SW 1271 (cell line): ENCODE measurements at places on chromosomes 4 and X.

- DNase-seq = no peak
Measured at GRCh38 chr4:119984996-119985395, 81.7 kb downstream of the MAD2L1 start.

DNA sequence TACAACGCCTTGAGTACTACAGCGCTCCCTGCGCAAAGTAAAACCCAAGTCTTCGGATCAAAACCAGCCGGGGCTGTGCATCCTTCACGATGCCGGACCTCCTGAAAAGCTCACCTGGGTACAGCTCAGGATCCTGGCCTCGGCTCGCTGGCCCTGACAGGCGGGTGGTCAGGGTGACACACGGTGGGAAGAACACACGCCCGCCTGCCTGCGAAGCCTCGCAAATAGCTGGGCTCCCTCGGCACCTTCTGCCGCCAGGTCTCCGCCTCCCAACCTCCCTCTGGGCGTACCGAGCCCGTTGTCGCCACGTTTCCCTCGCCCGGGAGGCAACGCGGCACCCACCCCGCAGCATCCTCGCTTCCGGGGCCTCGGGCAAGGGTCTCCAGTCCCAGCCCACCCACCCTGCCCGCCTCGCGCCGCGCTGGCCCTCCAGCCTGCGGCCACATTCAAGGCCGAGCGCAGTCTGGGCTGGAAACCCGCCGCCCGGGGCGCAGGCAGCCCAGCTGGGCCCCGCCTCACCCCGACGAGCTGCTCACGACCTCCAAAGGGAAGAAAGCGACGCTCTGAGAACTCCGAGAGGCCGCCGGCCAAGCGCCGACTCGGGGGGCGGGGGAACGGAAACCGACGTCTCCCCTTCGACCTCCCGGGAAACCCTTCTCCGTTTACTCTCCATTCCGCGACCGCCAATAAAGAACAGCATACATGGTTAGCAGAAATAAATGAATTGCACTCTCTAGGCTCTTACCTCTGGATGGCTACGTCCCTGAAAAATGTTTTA lies 511 bp downstream of the PPM1K start:
- no peak for DNase-seq

GRCh38 chrX:43644124-43644701 lies 11.9 kb upstream of the MAOA start:
- DNase-seq = no peak

DNA sequence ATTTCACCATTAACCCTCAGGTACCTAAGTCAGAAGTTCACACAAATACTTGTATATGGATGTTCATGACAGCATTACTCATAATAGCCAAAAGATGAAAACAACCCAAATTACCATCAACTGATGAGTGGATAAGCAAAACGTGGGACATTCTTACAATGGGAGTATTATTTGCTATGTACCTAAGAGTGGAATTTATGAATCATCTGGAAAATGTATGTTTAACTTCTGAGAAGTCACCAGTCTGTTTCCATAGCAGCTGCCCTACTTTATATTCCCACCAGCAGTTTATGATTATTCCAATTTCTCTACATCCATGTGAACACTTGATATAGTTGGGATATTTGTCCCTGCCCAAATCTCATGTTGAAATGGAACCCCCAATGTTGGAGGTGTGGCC lies 1478.9 kb downstream of the PCDH19 start:
- DNase-seq = no peak

DNA sequence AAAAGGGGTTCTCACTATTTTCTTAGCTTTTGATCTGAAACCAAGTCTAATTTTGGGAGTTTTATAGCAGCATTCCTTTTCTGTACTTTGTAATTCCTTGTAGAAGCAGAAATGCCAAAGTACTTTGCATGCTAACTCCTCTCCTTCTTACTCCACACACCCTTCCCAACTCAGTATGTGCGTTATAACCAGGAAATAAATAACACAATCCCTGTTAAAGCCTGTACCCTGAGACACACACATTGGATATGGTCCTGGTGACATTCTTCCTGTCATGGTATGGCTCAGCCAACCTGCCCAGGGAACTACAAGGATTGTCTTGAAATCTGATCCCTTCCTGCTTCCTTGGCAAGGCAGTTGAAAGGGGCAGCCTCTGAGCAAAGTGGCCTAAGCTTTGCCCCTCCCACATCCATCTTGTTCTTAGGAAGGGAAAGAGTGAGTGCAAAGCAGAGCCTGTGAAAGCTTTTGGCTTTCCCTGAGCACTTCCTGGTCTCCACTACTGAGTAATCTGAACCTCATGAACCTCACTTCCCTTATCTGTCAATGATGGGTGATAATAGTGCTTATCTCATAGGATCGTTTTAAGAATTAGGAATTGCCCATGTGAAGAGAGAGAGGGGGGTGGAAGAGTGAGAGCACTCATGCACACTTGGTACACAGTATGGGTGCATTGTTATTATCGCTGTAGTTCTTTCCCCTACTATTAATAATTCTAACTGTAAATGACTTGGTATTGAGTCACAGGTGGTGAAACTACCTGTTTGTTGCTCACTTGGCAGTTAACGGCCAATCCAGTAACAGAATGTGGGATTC lies 109.3 kb downstream of the AFF2 start:
- DNase-seq = no peak

DNA sequence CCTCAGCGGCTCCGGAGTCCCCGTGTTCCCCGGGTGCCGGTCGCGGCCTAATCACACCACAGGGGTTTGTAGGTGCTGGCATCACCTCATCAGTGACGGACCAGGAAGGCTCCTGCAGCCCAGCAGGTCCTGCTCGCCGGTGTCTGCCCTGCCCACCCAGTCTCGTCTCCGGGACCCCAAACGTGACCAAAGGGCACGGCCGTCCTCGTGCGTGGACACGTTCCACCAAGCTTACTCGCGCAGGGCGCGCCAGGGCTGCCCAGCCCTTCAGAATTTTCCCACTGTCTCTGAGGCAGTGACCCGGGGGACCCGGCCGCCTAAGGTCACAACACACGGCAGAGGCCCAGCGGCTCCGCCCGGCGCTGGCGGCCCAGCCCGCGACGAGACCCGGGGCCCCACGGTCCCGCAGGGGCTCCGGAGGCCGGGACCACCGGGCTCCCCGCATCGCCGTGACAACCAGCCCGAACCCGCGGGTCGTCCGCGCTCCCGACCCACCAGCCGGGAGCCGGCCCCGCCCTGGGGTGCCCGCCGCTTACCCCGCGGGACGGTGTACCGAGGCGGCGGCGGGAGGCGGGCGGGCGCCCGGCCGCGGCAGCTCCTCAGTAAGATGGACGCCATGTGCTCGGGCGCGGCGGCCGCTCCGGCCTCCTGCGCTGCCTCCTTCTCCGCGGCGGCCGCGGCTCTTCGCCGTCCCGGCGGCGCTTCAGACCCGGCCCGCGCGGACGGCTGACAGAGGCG lies 454 bp downstream of the LETM1 start:
- no peak for DNase-seq

- no peak for DNase-seq
Measured at GRCh38 chr4:154184238-154184637, 307.4 kb downstream of the DCHS2 start.

DNA sequence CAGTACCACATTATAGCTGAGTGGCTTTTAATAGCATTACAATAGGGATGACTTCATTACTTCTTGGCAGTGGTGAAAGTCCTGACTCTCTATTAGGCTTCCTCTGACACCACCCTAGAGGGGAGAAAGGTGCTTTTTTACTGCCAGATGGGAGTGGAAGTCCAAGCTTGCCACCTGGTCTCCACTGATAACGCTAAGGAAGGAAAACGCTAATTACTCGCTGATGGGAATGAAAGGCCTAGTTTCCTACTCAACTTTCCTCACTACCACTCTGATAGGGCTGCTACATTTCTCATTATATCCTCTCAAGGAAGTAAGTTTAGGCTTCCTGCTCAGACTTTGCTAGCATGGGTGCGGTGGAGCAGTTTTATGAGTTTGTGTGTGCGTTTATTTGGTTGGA lies 62.3 kb upstream of the PAGE3 start:
- DNase-seq = no peak

- no peak for DNase-seq
Measured at GRCh38 chrX:22109442-22109841, 77.3 kb downstream of the PHEX start.

DNA sequence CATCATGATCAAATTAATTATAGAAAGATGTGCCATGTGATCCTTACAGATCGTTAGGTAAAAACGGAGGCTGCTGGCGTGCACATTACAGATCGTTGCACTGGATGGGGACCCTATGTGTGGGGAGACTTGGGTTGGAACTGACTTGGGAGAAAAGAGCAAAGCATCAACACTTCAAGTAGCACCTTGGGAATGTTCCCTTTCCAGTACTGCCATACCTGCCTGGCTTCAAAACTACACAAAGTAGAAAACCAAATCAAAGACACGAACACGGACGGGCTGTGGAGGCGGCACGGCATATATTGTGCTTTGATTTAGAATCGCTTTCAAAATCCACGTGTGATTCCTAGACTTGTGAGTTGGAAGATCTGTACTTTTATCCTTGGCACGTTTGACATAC lies 898 bp downstream of the CMC4 start:
- DNase-seq = peak; percentile 7

- DNase-seq = no peak
Measured at GRCh38 chrX:139832718-139833309, 100.0 kb downstream of the ATP11C start.

DNA sequence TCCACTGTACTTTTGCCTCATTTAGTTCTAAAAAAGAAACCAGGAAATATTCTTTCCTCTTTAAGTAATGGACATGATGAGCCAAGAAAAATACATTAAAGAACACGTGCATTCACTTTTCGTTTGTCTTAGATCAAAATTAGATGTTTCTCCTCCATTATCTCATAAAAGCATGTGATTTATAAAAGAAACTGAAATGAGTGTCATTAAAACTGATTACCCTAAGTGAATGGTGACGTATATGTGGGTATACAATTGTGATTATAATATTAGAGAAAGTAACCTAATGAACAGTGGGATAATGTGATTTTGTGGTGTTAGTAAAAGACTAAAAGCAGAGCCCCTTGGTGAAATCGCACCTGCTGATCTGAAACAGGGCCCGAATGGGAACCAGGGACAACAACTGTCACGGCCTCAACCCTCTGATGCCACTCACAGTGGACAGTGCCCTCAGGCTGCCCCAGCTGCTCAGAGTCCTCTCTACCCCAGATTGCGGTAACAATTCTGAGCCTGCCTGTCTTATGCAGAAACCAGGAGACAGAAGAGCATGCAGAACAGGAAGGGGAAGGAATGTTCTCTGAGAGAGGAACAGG lies 25.7 kb upstream of the HS6ST2 start:
- no peak for DNase-seq

- peak; percentile 30 for DNase-seq
Measured at GRCh38 chr4:7328913-7329638, 105.7 kb downstream of the PSAPL1 start.

GRCh38 chrX:133646719-133647116 lies 231.4 kb upstream of the GPC4 start:
- DNase-seq = no peak

DNA sequence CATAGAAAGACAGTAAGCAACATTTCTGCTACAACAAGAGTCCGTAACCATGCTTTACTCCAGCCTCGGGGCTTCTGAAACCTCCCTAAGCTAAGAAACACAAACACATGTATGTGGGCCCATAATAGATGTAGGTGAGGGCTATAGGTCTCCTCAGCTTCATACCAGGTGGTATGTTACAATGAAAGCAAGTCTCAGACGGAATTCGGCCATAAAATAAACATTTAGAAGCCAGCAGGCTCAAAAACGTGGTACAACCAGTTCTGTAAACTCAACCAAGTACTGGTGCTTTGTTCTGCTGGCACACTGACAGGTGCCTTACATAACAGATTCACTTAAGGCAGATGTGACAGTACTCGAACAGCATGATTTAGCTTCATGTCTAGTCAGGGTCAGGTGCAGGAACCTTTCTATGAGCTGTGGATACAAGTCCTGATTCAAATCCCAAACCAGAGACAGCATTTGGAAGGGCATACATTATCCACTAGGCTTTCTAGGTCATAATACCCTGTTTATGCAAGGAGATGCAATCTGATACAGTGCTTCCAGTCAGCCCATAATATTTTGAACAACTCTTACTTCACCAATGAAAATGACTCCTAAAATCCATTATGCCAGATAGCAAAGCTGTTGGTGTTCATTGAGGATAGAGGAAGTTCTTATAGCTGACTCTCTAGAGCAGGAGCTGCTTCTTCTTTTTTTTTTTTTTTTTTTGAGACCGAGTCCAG lies 113.8 kb upstream of the ENPP6 start:
- DNase-seq = no peak

- no peak for DNase-seq
Measured at GRCh38 chr4:181140037-181140603, 1103.1 kb upstream of the TENM3 start.

DNA sequence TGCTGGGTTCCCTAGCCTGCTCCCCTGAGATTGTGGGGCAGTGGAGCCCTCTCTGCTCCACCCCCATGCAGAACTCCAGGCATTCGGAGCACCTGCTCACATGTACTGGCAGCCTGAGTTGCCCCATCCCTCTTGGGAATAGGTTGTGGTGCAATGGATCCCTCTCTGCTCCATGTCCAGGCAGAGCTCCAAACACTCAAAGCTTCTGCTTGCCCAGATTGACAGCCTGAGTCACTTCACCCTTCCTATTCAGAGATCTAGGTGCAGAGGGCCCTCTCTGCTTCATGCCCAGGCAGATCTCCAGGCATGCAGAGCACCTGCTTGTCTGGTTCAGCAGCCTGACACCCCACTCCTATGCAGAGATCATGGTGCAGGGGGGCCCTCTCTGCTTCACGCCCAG lies 18.6 kb upstream of the TEX13B start:
- DNase-seq = no peak

- DNase-seq = no peak
Measured at GRCh38 chrX:23235051-23235450, 99.6 kb upstream of the PTCHD1 start.

- no peak for DNase-seq
Measured at GRCh38 chrX:1106478-1107210, 105.8 kb downstream of the CRLF2 start.

GRCh38 chr4:107721436-107722100 lies 1.5 kb upstream of the PAPSS1 start:
- DNase-seq = no peak

DNA sequence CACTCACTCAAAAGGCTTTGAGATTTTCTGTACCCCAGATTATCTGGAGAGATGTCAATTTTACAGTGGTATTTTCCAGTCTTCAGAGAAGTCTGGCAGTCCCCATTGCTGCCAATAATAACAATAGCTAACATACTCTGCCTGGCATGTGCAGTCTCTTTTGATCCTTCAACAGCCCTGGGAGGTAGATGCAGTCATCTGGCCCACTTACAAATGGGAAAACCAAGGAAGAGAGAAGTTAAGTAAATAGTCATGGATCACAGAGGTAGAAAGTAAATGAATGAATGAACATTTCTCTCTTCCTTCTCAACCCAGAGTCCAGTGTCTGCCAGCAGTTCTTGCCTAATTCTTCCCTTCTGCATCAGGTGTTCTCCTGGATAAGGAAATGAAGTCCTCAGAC lies 113.0 kb upstream of the EDNRA start:
- DNase-seq = no peak

GRCh38 chr4:85728464-85728863 lies 253.5 kb downstream of the ARHGAP24 start:
- no peak for DNase-seq

GRCh38 chrX:14083783-14084182 lies 54.1 kb upstream of the GEMIN8 start:
- no peak for DNase-seq
